Activated CD8-positive, alpha-beta T cell treated with anti-CD3 and anti-CD28 coated beads for 36 hours (primary cell): ENCODE measurements at places on chromosomes 2 and 18. TPM values are rescaled to one million over a fixed set of nuclear protein-coding genes. Genes with fewer than 3 reads are reported as not detected.

DNA sequence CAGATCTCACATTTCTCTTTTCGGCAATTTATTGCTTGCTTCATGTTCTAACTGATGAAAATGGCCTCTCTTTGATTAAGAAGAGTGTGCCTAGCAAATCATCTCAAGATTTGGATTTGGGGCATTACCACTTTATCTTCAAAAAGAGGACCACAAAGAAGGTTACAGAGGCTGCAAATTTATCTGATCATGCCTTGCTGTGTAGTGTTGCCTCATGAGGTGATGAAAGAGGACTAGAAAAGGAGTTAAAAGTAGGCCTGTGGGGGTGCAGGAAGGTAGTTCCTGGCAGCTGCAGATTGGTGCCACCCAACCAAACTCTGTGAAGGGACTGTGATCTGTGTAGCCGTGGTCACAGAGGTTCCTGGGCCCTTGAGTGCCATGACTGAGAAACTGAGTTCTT, 69.2 kb downstream of the PRELID3A start:
- DNase-seq: no peak

GRCh38 chr2:181471226-181471625, 14.0 kb downstream of the ITGA4 start:
- DNase-seq: no peak

DNA sequence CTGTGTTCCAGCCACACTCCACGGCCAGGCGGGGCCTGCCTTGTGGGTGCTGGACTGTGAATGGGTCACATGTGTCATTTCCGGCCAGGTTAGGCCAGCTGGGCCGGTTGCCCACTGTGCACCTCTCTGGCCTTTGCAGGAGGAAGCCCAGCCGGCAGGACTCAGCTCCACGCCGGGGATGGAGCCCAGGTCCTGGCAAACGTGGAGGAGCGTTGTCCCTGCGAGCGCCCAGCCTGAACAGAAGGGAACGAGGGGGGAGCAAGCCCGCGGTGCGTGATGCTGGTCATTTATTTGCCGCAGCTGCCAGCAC, 152.9 kb downstream of the PXDN start:
- DNase-seq: no peak

- no peak for DNase-seq
Measured at GRCh38 chr18:64137914-64138313, 11.0 kb downstream of the LINC00305 start.

GAL3ST2 gene
- total RNA-seq: 0.89 TPM
